ENCODE measurements at places on chromosomes 7 and 10. TPM values are rescaled to one million over a fixed set of nuclear protein-coding genes. Genes with fewer than 3 reads are reported as not detected.
A peak's percentile ranks its signal among the peaks of the same experiment; 100 is the strongest.

CTAGE15 gene
- total RNA-seq: not detected

IFIT1B gene
- not detected for total RNA-seq

OIT3 gene
- not detected for total RNA-seq

INA gene
- 0.10 TPM for total RNA-seq

TMEM270 gene
- total RNA-seq: not detected

GRCh38 chr7:1536743-1537534 lies 6.4 kb downstream of the MAFK start:
- no peak overlapping the region for H3K4me3 ChIP-seq
- no peak overlapping the region for H3K27ac ChIP-seq
- H3K4me1 ChIP-seq: peaks cover 18% of the 10 kb centered on the region
- DNase-seq: no peak
- H3K36me3 ChIP-seq: peaks cover 2% of the 10 kb centered on the region

DNA sequence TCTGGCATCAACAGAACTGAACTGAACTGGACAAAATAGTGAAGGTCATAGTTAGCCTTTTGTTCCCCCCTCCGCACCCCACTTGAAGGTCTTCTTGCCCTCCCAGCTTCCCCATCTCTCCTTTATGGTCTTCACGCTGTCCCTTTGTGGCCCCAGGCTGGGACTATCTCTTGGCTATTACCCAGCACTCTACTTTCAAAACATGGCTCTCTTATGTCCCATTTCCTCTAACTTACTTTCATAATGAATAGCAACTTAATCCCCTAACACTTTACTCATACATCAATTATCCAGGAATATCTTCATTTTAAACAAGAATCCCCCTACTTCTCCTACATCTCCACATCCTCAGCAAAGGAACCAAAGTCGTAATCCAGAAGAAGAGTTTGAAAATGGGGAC lies 135.3 kb upstream of the ITGB1 start:
- no peak overlapping the region for H3K4me3 ChIP-seq
- DNase-seq: no peak
- no peak overlapping the region for H3K27ac ChIP-seq
- H3K27me3 ChIP-seq: no peaks in the 10 kb centered on the region

DNA sequence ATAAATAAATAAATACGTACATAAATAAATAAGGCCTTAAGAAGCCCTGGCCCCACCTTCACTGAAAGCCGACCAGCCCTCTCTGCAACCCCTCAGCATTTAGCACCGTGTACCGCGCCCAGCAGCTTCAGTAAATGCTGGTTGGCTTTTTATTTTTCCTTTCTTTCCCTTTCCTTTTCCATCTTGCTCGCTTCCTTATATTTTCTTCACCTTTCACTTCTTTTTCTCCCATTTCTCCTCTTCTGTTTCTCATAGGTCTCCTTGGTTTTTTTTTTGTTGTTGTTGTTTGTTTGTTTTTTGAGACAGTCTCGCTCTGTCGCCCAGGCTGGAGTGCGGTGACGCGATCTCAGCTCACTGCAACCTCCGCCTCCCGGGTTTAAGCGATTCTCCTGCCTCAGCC lies 11.2 kb downstream of the ZAN start:
- DNase-seq: no peak
- H3K27me3 ChIP-seq: peaks cover 13% of the 10 kb centered on the region
- H3K4me1 ChIP-seq: peaks cover 4% of the 10 kb centered on the region
- peak overlapping the region; percentile 75 for H3K4me3 ChIP-seq
- H3K27ac ChIP-seq: no peak overlapping the region

- H3K4me3 ChIP-seq: no peak overlapping the region
- no peak for DNase-seq
Measured at GRCh38 chr7:112649560-112649959, 140.6 kb downstream of the TMEM168 start.

GRCh38 chr7:99365318-99366141 lies 9.0 kb upstream of the ARPC1B start:
- peaks cover 22% of the 10 kb centered on the region for H3K36me3 ChIP-seq
- peak; percentile 71 for DNase-seq
- H3K27ac ChIP-seq: no peak overlapping the region
- H3K4me3 ChIP-seq: no peak overlapping the region
- H3K27me3 ChIP-seq: no peaks in the 10 kb centered on the region

DNA sequence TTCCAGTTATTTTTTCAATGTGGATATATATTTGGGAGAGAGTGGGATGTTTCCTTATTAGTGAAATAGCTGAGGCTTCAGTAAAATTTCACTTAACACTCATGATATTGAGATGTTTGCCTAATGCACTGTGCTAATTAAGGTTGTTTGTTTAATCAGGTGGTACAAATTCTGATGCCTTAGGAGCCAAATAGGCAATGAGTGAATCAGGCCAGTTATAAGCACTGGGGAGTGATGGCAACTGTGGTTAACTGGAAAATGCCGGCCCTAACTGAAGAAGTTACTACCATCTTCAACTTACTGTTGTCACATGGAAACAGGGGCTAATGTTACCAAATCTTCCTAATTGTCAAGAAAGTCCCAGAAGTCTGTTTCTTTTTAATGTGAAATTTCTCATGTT lies 32.0 kb downstream of the VCL start:
- no peak overlapping the region for H3K27ac ChIP-seq
- H3K4me3 ChIP-seq: no peak overlapping the region
- H3K4me1 ChIP-seq: peaks cover 32% of the 10 kb centered on the region
- no peak for DNase-seq
- no peaks in the 10 kb centered on the region for H3K27me3 ChIP-seq

DNA sequence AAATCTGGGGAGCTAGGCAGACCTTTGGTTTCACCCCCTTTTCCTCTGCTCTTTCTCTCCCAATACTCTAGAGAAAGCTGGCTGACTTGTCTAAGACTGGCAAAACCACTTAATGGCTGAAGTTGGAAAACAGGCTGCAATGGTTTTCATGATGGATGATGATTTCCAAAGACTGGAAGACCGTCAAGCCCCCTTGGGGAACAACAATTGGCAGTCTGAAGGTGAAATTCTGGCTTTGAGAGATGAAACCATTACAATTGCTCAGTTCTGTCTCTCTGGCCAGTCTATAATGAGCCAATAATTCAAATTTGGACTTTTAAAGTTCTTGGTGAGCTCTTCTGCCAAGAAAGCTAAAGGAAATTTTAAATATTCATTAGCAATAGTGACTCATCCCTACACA lies 680.5 kb downstream of the PARD3 start:
- no peaks in the 10 kb centered on the region for H3K4me1 ChIP-seq
- H3K27me3 ChIP-seq: peaks cover 19% of the 10 kb centered on the region
- H3K4me3 ChIP-seq: no peak overlapping the region
- no peaks in the 10 kb centered on the region for H3K36me3 ChIP-seq
- DNase-seq: no peak

DNA sequence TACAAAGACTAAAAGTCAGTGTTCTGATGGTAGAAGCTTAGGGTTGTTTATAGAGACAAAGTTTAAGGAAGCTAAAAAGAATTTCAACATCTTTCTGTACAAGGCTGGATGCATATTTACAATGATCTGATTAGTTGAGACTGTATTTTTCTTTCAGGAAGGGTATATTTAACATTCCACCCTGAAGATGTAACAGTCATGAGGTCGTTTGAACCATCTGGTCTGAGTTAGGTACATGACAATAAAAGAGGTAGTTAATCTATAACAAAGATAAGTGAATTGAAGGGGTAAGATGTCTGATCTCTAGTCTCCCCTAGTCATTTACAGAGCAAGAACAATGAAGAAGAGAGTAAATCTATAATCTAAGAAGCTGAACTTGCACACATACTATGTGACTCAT lies 821.2 kb downstream of the CNTNAP2 start:
- DNase-seq: no peak
- H3K4me1 ChIP-seq: no peaks in the 10 kb centered on the region
- H3K4me3 ChIP-seq: no peak overlapping the region
- H3K27me3 ChIP-seq: no peaks in the 10 kb centered on the region

- peaks cover 19% of the 10 kb centered on the region for H3K27me3 ChIP-seq
- no peak overlapping the region for H3K27ac ChIP-seq
- H3K4me3 ChIP-seq: no peak overlapping the region
Measured at GRCh38 chr7:128920913-128921582, 10.5 kb upstream of the KCP start.

- H3K27me3 ChIP-seq: no peaks in the 10 kb centered on the region
- H3K27ac ChIP-seq: no peak overlapping the region
- H3K4me3 ChIP-seq: no peak overlapping the region
- H3K4me1 ChIP-seq: no peaks in the 10 kb centered on the region
- H3K36me3 ChIP-seq: no peaks in the 10 kb centered on the region
- no peak for DNase-seq
Measured at GRCh38 chr7:71429083-71429482, 297.1 kb downstream of the GALNT17 start.

DNA sequence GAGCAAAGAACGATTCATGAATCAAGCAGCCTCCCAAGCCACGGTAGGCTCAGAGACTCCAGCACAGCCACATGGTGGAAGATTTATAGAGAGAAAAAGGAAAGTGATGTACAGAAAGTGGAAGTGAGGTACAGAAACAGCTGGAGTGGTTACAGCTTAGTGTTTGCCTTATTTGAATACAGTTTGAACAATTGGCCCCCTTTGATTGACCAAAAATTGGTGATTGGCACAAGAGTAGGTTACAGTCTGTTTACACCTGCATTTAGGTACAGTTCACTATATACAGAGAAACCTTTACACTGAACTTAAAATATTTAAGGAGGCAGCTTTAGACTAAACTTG lies 136.4 kb upstream of the ASAH2 start:
- H3K36me3 ChIP-seq: peaks cover 14% of the 10 kb centered on the region
- no peak for DNase-seq
- no peak overlapping the region for H3K4me3 ChIP-seq

- H3K27me3 ChIP-seq: peaks cover 10% of the 10 kb centered on the region
- no peak for DNase-seq
- H3K4me3 ChIP-seq: no peak overlapping the region
- no peaks in the 10 kb centered on the region for H3K36me3 ChIP-seq
Measured at GRCh38 chr7:526460-527034, 6.9 kb upstream of the PDGFA start.

GRCh38 chr7:149296368-149296767 lies 34.4 kb downstream of the ZNF783 start:
- DNase-seq: no peak
- H3K4me3 ChIP-seq: no peak overlapping the region
- H3K27ac ChIP-seq: peak overlapping the region; percentile 84
- no peaks in the 10 kb centered on the region for H3K27me3 ChIP-seq

All from activated naive CD4-positive, alpha-beta T cell treated with anti-CD3 and anti-CD28 coated beads for 36 hours (primary cell).